ENCODE measurements at places on chromosomes 12 and 14.
A peak's percentile ranks its signal among the peaks of the same experiment; 100 is the strongest.

GRCh38 chr14:102474934-102475333 lies 34.6 kb downstream of the ANKRD9 start:
- DNase-seq, result no peak

DNA sequence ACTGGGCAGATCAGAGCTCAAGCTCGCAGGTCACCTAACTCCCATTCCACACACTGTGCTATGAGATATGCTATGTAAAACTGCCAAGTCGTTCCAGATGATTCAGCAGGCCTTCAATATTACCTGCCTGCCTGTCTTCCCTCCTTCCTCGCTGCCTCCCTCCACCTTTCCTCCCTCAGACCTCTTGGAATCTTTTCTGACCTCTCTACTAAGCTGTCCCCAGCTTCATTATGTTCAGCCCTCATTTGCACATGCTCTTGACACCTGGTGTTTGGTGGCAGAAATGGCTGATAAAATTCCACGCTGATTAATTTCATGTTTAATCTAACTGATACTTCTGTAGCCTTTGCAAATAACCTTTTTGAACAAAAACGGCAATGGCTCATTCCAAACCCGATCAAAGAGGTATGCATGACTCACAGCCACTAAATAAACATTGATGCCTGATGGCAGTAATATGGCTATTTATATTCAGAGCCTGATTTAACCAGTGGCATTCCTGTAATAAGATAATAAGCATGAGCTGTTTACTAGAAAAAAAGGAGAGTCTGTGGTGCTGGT lies 130.8 kb upstream of the EGLN3 start:
- peak; percentile 64 for DNase-seq

DNA sequence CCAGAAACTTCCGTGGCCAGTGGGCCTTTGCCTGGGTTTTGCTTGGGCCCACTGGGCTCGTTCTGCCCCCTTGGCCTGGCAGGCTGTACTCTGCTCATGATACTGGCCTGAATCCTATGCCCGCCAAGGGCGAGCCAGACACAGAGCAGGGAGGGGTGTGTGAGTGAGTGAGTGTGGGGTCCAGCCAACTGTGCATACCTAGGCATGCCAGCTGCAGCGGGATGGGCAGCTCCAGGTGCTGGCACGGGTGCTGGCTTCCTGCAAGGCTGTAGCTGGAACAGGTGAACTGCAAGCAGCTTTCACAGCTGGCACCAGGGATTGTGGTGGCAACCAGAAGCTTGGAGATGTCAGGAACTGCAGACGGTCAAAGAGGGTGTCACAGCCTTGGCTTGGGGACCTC lies 1276.4 kb downstream of the SLC16A7 start:
- no peak for DNase-seq

DNA sequence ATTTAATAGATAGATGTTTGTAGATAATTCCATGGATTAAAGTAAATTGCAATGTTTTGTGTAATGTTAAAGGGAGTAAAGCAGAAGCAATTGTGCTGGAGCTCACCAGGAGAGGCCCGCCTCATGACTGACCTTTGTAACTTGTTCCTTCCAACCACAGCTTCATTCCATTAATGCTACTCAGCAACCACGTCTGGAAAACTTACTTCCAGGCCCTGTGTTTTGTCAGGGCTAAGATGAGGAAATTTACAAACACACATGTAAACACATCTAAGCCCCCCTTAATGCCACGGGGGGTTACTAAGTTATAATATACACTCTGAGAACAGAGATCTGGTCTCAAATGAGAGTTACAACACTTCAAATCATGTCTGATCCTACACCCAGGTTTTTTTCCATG lies 12.4 kb downstream of the LUM start:
- DNase-seq, result peak; percentile 16

DNA sequence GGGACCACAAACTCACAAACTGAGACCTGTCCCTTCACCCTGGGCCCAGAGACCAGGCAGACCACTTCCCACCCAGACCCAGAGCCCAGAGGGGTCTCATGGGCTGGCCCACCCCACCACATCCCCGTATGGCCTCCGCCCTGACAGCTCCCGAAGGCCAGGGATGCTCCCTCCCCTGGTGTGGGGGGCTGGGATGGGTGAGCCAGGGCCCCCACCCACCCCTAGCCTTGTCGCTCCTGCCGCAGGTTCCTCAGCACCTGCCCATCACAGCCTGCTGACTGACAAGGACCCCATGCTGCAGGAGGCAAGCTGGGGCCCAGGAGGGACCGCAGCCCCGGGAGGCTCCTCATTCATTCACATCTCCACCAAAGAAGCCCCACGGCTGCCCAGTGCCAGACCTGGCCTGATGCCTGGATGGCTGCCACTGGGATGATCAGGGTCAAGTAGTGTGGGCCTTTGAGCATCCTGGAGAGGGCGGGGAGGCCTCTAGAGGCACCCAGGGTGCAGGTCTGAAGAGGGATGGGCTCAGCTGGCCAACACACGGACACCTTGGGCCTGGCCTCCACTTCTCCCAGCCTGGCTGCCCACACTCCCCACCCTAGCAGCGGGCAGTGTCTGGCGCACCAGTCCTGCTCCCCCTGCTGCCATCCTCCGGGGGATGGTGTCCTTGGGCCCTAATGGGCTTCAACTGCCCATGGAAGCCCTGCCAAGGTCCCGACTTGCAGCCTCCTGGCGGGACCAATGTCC lies 24.7 kb upstream of the GPR132 start:
- DNase-seq, result no peak

DNA sequence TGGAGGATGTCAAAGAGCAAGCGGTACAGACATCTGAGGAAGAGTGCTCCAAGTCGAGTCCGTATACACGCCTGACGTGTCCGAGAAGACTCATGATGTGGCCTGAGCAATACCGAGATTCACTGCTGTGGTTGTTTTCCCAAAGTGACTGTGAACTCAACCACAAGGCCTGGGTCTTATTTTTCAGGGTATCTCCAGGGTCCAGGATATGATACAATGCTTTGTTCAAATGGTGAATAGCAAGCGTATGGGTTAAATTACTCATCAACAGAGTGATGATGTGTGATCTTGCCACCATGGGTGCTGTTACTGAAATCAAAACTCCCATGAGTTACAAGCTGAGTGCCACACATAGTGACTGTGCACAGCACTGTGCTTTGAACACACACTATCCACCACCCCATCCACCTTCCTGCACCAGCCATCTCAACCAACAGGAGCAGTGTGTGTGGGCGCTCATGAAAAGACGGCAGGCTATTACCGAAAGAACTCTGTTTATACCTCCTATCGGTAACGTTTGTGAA lies 109.6 kb downstream of the BCAT1 start:
- no peak for DNase-seq

DNA sequence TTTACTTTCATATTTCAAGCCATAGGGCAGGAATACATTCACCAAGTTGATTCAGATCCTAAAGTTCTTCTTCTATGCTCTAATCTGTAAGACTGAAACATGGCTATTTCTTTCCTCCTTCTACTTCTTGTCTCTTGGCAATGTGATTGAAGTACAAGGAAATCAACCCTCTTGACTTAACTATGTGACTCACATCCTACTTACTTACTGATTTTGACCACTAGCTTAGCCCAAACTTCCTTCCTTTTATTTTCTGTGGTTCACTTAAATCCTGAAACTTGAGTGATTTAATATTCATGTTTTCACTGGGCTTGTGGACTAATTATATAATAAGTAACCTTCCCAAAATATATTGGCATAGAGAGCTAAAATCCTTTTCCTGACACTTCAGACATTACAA lies 111.2 kb upstream of the NOVA1 start:
- no peak for DNase-seq

DNA sequence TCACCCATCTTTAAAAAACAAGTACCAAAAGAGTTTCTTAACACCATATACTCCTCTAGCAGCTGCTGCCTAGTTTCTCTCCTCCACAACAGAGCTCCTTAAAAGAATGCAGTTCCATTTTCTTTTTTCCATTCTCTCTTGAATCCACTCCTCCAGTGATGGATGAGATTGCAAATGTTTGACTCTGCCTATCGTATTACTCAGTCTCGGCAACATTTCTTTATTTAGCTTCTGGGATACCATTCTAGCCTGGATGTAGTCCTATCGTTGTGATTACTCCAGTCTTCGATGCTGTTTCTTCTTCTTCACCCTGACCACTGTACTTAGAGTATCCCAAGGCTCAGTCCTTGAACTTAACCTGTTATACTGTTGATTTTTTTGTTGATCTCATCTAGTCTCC lies 30.8 kb downstream of the CAND1 start:
- DNase-seq, result no peak

GRCh38 chr12:10027311-10027710 lies 3.2 kb upstream of the CLEC9A start:
- no peak for DNase-seq

DNA sequence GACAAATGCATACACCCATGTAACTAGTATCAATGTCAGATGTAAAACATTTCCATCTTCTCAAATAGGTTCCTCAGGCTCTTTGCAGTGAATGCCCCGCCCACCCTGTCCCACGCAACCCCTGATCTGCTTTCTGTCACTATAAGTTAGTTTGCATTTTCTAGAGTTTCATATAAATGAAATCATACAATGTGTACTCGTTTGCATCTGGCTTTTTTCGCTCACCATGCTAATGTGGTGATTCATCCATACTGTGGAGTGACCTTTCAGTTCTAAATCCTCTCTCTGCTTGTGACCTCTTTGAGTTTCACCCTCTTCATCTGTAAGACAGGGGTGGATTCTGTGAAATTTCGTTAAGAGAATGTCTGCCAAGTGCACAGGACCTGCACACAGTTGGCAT lies 30.6 kb upstream of the MSI1 start:
- DNase-seq, result peak; percentile 78

DNA sequence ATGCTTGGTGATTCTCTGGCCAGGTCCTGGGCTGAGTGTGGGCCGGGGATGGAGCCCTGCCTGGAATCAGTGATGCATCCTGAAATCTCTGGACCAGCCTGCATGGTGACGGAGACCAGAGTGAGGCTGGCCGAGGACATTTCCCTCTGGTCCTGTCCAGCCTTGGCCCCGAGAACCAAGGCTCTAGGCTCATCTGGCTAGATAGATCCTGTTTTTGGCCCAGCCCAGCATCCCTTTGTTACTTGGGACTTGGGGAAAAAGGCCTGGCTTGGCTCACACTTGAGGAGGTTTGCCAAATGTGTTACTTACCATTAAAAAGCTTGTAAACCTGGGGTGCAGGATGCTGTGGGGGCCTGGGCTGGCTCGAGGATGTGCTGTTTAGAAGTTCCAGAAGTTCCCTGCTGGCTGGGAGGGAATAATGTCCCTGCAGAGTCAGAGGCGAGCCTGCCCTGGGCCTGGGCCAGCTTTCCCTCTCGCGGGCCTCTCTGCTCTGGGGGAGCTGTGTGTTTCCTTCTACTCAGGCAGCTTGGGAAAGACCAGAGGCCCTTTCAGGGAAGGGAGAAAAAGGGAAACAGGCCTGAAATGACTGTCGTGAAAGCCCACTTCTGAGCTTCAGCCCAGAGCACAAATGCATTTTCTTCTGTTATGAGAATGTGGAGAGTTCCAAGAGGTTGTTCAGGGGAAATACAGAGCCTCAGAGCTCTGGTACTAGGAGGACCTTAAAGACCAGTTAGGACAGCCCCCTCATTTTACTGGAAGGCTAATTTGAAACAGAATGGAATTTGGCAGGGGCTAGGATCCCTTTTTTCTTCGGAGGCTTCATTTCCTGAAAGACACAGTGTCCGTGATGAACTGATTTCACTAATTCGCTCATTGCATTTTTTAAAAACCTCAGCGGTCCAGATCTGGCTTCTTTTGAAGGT lies 47.2 kb upstream of the CTDSP2 start:
- DNase-seq, result no peak

GRCh38 chr12:75798136-75798926 lies 233.2 kb downstream of the PHLDA1 start:
- DNase-seq, result no peak

GRCh38 chr12:97560350-97560749 lies 97.7 kb downstream of the RMST start:
- no peak for DNase-seq
